ENCODE measurements at places on chromosomes 12 and 14.

GRCh38 chr14:64238631-64239030 lies 55.5 kb downstream of the ESR2 start:
- DNase-seq: no peak

DNA sequence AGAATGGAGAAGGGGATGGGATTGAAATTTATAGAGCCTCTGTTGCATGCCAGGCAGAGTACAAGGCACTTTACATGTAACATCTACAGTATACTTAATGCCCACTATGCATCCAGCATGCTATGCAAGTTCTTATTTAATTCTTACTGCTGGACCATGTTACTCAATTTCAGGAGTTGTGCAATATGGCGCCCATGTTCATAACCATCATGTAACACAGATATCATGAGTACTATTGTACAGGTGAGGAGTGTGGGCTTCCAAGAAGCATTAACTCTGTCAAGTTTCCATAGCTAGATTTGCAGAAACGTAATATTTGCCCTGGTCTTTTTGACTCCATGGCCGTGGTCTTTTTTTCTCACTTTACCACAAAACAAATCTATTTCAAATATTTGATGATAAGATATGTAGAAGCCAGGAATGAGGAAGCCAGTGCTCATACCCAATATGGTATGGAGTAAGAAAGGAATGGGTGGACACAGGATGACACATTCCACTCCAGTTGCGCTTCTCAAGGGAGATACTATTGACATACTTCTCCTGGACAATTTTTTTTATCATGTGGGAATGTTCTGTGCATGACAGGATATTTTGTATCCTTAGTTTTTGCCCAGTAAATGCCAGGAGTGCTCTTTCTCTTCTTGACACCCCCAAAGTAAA lies 191.8 kb downstream of the C12orf75 start:
- DNase-seq: no peak

DNA sequence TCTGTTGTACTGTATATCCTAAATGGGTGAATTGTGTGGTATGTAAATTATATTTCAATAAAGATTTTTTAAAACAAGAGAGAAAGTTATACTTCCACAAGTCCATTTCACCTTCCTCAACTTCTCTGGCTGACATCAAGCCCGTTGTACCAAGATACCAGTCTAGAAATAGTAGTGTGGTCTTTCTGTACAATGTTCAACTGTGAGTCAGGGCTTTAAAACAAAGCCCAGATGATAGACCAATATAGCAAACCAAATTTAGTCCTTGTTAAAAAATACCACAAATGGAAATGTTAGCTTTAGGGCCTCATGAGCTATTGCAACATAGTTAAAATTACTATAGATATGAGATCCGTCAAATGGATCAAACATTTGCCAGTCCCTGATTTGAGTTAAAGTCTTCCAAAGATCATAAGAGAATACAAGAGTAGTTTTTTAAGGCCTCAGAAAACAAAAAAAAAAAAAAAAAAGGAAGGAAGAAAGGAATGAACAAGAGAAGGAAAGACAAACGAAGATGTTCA lies 49.0 kb upstream of the EGLN3 start:
- no peak for DNase-seq

- no peak for DNase-seq
Observed at GRCh38 chr14:95564060-95564459, 29.2 kb downstream of the GLRX5 start.

DNA sequence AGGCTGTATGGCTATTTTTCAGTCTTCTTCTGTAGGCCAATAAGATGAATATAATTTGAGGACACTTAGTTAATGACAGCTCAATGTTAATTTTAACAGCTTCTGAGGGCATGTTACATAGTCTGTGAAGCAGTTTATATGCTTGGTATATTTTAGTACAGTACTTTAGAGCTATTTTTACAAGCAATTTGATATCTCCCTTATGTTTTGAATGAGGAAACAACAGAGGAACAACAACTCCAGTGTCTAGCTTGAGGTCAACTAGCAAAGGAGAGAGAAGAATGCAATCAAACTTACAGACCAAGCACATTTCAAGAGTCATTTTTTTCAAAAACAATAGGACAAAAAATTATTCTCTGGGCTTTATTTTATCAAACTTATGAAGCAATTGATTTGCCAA lies 469.1 kb upstream of the DCN start:
- DNase-seq: no peak

GRCh38 chr14:21066882-21067502 lies 3.1 kb upstream of the ARHGEF40 start:
- no peak for DNase-seq

GRCh38 chr14:92487513-92488133 lies 26.0 kb upstream of the RIN3 start:
- no peak for DNase-seq

DNA sequence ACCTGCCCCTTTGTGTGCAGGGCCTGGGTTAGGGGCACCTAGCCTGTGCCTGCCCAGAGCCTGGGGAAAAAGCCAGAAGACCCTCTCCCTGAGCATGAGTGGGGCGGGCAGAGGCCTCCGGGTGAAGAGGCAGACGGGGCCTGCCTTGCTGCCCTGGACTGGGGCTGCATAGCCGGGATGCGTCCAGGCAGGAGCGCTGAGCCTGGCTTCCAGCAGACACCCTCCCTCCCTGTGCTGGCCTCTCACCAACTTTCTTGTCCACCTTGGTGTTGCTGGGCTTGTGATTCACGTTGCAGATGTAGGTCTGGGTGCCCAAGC lies 216.1 kb downstream of the TMEM121 start:
- no peak for DNase-seq

DNA sequence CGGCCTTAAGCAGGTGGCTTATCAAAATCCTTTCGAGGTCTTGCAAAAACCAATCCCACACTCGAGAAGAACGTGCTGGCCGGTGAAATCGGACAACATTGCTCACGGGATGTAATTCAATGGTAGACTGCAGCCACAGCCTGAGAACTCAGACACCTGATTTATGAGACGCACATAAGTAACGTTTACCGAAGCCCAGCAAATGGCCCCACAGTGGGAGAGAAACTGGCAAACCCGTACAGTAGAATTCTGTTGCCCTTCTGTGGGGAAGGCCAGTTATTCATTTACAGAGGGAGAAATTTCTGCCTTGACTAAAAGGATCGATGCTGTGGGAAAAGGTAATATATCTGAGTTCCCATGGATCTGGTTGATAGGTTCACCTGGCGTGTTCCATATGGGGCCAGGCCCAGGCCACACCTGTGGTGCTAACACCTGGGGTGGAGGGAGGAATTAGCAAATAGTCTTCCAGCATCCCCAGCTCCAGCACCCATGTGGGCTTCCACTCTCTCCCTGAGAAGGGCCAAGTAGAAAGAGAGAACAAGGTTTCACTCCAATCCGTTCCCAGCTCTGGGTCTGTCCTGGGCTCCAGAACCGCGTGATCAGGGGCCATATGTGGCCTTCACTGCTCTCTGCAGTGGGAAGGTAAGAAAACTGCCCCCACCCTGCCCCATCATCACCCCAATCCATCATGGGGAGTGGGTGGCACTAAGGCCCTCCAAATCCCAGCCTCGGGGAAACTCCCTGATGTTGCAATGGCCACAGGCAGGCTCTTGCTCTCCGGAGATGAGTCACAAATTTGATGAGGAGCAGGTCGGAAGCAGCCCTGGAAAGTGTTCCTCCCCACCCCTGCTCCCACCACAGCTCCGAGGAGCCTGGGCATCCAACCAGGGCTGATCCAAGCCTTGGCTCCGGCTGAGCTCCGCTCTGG lies 12.7 kb downstream of the BDKRB1 start:
- DNase-seq: no peak

- no peak for DNase-seq
Observed at GRCh38 chr14:89534902-89535685, 118.1 kb upstream of the FOXN3 start.

GRCh38 chr12:41804026-41804425 lies 340.6 kb downstream of the GXYLT1 start:
- no peak for DNase-seq

DNA sequence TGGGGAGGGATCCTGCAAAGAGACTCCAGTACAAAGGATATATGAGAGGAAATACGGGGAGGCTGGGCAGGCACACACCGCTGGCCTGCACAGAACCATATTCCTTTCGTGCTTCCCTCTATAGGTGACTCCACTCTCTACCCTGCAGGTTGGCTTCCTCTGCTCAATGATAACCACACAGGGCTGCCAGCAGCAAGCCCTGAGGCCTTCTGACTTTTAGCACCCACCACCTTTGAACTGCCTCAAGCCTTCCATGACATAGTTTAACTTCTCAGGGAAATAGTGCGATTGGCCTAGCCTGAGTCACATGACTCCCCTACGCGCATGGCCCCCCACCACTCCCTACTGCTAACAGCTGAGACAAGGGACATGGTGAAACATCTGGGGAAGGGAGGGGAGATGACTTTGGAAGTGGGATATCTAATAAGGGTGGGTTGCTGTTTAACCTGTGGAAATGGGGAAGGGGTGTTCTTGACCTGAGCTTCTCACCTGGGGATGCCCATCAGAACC lies 3.0 kb upstream of the FOXN3 start:
- no peak for DNase-seq

All from CD4-positive, alpha-beta T cell treated with Interleukin-6 at 100 ng/mL for 8 hours (primary cell).